ENCODE measurements at places on chromosomes 3 and 15.
A peak's percentile ranks its signal among the peaks of the same experiment; 100 is the strongest.

GRCh38 chr3:129764090-129764489 lies 129.4 kb downstream of the TMCC1 start:
- no peak for DNase-seq

DNA sequence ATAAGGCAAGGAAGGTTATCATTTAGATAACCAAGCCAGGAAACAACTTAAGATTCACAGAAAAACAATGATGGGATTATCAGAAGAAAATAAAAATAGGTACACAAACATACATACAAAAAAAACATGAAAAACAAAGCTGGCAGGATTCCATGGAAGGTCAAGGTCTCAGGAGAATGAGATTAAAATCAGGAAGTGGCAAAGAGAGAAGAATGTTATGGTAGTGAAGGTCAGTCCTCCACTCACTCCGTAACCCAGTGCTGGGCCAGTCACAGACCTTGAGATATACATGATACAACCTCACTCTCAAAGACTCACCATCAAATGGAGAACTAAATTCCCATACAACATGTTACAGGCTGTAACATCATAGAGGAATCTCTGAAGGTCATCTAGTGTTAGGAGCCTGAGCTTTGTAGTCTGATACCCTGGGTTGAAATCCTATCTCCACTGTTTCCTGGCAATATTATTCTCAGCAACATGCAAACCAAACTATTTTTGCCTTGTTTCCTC lies 93.9 kb downstream of the CTNNB1 start:
- no peak for DNase-seq

GRCh38 chr3:52845691-52846431 lies 11.0 kb upstream of the MUSTN1 start:
- no peak for DNase-seq

DNA sequence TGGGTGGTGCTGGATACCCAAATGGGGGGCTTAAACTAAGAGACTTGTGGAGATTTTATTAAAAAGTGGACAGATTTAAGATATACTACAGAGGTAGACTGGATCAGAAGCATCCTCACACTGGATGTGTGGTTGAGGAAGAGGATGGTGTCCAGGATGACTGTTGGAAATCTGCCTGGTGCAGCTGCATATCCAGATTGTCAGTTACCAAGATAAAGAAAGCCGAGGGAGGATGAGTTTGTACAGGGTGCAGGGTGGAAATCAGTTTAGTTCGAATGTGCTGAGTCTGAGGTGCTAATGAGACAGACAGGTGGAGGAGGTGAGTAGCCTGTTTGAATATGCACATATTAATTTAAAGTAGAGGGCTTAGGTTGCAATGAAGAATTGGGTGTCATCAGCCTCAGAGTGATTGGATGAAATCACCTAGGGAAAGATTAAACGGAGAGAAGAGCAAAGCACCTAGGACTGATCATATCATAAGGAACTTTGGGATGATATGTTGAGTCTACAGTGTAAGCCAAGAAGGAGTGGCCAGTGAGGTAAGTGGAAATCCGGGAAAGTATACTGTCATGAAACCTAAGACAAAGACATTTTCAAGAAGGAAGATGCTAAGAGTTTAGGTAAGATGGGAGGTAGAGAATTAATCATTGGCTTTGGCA lies 74.1 kb upstream of the GOLGA8B start:
- no peak for DNase-seq

GRCh38 chr3:111769110-111769991 lies 89.7 kb upstream of the PHLDB2 start:
- no peak for DNase-seq

DNA sequence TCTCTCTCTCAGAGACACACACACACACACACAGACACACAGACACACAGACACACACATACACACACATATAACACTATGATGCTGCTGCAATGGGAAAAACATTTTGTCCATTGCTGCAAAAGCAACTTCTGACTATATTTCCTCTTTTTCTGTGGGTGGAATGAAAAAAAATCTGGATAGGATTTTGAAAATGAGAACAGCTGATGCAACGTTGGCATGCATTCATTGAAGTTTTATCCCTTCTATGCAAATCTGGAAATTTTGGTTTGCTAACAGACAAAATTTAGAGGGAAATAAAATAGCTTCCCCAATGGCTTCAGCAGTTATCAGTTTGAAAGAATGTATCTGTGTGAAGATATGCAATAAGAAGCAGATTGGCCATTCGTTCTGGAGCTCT lies 763.4 kb upstream of the GRM7 start:
- DNase-seq: no peak

- no peak for DNase-seq
These were observed 118.3 kb upstream of the FOXB1 start for GRCh38 chr15:59885832-59886231.

DNA sequence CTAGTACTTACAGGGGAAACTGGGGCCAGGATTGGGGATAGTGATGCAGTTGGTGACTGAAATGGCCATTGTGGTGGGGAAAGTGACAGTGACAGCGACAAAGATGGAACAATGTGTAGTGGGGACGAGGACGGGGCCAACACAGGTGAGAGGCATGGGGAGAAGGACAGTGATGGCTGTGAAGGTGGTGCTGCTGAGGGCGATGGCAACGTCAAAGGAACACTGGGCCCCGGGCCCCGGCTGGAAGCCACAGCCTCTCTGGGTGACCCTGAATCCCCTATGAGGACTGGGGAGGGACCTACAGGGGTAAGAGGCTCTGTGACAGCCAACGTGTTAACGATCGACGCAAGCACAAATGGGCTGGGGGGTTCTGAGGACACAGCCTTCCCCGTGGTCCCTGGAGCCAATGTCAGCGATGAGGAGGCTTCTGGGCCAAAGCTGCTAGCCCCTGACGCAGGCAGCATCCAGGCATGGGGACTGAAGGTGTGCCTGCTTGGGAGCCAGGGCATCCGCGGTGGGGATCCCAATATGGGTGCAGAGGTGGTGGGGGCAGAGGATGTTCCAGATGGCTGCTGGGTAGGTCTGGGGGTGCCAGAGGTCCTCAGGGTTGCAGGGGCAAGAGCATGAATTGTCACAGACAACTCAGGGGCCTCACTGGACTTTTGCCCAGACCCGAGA lies 25.2 kb upstream of the GOLGA6C start:
- no peak for DNase-seq

DNA sequence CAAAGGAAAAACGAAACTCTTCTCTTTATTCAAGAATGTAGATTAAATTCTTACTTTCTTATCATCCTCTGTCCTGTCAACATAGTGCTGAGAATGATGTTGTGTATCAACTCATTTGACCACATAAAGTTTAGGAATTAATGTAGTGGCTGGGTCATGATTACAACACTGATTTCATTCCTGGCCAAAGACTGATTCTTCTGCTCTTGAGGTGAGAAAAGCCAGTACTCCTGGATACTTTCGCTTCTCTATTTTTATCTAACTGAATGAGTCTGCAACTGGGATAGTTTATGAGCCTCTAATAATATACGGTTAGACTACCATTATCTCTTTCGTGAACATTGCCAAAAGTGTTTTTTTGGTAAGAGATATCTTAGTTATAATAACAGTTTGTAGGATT lies 173.0 kb downstream of the LPP start:
- DNase-seq: no peak

DNA sequence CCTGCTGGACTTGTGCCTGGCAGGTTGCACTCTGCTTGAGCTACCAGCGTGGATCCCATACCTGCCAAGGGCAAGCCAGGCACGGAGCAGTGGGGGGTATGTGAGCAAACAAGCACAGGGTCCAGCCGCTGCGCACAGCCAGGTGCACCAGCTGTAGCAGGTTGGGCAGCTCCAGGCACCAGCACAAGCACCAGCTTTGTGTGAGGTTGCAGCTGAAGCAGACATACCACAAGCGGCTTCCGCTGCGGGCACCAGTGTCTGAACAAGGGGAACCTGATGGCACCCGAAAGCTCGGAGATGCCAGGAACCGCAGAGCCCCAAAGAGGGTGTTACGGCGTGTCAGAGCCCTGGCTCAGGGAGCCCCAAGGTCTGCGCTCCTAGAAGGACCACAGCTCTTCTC lies 472.7 kb upstream of the ARL6 start:
- DNase-seq: no peak

DNA sequence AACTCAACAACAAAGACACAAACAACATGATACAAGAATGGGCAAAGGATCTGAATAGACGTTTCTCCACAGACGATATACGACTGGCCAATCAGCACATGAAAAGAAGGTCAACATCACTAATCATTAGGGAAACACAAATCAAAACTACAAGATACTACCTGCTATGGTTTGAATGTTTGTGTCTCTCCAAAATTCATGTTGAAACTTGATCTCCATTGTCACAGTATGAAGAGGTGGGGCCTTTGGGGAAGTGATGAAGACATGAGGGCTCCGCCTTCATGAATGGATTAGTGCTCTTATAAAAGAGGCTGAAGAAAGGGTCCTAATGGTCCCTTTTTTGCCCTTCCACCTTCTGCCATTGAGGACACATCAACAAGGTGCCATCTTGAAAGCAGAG lies 32.3 kb downstream of the ACAP2 start:
- no peak for DNase-seq

DNA sequence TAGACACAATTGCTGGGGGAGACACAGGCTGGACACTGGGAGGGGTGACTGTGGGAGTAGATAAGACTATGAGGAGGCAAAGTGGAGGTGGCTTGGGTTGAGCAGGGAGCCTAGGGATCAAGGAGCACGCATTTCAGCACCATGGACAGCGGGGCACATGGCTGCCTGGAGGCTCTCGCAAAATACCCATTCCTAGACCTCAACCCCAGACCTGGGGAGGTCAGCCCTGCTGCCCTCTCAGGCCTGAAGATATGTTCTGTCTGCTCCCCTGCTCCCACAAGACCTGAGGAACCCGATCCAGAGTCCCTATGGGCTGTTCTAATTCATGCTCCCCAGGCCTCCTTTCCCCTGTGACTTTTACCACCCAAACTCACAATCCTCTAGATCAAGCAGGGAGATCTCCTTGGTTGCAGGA lies 16.0 kb upstream of the CPEB1 start:
- DNase-seq: peak; percentile 27

- DNase-seq: no peak
These were observed 24.0 kb downstream of the PLA2G4B start for GRCh38 chr15:41862515-41863116.

GRCh38 chr15:43934480-43934879 lies 107.7 kb downstream of the WDR76 start:
- no peak for DNase-seq

DNA sequence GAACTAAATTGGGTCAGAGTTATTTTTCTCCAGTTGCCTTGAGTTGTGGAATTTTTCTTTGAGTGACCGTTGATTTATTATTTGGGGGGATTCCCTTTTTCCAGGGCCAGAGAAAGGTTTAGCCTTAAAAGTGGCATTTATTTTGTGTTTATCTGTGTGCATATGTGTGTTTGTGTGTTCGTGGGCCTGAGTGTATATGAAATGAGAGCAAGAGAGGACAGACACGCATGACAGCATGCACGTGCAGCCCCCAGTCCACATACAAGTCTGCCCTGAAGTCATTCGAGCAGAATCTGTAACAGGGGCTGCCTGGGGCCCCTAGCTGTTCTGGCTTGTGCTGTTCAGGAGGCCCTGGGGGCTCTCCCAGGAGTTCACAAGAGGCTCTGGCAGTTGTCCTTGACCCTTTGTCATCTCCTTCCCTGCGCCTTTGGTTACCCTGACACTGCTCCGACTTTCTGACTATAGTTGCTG lies 18.3 kb upstream of the TRAK1 start:
- no peak for DNase-seq

DNA sequence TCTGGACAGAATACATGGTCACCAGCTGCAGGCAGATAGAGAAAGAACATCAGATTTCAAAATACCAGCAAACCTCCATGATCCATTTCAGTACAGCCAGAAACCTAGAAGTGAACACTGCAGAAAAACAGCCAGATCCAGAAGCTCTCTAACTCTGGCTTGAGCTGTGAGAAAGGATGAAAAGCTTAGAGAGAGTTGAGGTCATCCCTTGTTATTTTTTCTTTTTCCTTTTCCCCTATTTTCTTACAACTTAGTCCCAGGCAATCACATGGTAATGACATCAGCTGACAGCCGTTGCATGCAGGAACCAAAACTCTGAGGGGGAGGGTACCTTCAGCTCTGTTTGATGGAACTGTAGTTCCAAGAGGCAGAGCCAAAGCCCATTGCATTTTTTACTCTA lies 113.2 kb downstream of the TCF12 start:
- no peak for DNase-seq

DNA sequence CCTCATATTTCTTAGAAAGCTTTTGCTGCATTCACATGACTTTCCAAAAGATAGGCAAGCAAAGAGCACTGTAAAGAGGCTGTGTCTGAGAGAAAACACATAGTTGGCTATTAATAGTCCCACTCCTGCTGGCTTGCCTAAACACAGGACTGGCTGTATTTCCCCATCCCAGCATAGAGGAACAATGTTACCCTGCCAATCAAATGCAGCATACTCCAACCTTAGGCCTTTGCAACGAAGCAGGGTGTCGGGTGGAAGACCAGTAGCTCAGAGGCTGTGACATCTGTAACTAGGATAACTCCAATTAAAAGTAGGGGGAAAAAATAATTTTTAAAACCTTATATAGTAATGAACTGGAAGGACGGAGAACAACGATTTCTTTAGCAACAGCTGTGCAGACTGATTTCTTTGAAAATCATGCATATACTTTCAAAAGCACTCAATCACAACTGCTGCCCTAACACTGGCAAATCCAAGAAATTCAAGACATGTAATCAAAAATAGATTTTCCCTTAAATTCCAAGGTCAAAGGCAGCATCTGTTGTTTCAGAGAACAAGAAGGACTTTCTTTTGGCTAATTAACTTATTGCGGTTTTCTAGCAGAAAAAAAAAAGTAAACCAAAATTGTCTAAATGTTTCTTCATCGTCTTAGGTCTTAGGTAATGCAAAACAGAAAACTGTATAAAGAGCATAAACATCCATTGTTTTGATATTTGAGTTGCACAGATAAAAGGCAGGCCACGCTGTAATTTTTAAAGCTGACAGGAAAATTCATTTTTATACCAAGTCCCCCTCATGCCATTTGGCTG lies 139.3 kb downstream of the TNIK start:
- DNase-seq: no peak

DNA sequence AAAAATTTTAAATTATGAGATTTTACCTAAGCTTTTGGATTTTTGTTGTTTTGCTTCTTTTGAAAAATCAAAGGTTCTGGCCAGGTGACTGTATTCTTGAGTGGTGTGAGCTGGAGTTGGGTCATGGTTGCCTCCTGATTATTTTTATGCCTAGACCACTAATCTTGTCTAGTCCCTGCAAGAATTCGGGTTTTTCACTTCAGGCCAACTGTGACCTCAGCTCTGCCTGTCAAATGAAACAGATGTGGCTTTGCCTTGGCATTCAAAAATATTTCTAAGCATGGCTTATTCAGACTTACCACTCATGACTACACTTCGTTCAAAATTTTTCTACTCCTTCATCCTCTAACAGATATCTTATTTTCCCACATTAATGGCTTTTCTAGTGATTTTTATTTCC lies 25.4 kb upstream of the CDV3 start:
- no peak for DNase-seq

GRCh38 chr3:45608885-45609284 lies 14.3 kb downstream of the LIMD1 start:
- no peak for DNase-seq

All from T follicular helper cell (primary cell).